ENCODE measurements at places on chromosomes 13 and 19.

GRCh38 chr13:38301236-38301635, 48.4 kb upstream of the UFM1 start:
- DNase-seq = no peak

DNA sequence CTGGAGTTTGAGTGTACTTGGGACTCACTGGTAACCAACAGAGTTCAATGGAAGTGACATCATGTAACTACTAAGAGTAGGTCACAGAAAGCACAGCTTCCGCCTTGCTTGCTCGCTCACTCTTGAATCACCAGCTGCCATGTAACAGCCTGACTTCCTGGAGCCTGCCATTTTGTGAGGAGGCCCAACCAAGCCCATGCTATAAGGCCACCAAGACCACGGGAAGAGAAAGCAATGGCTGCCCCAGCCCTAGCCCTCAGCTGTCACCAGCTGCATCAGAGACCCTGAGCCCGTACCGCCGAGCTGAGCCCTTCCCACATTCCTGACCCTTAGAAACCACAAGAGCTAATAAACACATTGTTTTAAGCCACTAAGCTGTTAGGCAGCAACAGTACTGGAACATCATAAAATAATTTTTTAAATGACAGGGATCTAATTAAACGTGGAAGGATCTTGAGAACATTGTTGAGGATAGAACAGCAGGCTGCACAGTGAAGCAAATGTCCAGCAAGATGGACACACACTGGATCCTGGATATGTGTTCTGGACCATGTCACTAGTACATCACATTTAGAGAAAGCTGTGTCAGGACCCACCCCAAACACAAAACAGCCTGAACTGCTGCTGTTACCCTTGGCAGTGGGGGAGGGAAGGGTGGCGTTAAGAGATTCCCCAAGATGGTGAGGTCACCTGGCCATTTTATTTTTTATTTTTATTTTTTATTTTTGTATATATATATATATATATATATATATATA, 21.7 kb upstream of the LDLR start:
- DNase-seq = no peak

DNA sequence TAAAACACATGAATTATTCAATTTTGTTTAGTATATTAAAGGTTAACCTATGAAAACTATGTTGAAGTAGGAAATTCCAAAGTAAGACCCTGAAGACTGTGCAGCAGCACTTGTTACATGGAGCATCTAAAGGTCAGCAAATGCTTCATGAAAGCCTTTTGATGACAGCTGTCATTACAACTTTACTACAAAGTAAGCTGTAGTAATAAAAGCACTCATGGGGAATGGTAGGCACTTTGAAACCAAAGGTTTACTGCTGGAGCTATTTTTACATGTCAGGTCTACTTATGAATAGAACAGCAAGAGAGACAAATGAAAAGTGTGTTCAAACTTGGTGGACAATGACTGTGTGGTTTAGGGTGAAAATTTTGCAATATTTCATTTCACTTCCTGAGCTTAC, 672.5 kb upstream of the PCDH20 start:
- DNase-seq = no peak

- no peak for DNase-seq
Observed at GRCh38 chr19:39949026-39949747, 14.8 kb upstream of the FCGBP start.

DNA sequence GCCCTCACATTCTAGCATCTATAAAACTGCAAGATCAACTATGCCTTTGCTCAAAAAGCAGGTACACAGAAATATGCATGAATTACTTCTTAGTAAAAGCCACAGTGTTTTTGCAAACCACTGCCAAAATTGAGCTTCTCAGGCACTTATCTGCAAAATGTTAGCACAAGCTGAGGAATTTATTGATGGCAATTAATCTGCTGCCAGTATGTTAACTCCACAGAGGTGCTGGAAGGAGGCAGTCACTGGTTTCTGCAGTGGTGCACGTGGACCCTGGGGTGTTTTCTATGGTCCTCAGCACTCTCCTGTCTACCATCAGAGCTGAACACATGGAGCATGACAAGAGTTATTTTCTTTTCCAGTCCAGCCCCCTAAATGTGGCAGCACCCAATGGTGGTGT, 44.2 kb downstream of the CLDN10 start:
- DNase-seq = no peak

DNA sequence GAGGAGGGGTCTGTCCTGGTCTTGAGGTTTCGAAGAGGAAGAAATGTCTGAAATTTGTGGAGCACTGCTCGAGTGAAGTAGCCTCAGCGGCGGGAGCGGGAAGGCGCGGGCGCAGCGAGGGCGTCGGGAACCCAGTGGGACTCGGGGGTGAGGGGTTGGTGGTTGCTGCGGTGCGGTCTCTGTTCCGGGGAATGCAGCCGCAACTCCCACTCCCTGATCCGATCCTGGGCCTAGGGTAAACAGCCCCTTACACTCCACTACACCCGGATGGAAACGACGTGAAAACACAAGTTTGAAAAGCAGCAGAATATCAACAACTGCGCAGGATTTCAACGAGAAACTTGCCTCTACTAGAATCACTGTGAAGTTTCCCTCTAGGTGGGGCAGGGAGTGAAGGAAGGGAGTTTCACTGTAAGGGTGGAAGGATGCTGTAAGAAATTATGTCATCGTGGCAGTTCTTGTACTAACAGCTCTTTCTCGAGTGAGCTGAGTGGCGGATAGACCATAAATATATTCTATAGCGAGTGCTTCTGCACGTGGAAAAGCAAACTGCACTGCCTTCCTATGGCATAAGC, 2.0 kb upstream of the KLF12 start:
- DNase-seq = peak; percentile 74

- DNase-seq = no peak
Observed at GRCh38 chr13:109906976-109907375, 120.6 kb upstream of the IRS2 start.

DNA sequence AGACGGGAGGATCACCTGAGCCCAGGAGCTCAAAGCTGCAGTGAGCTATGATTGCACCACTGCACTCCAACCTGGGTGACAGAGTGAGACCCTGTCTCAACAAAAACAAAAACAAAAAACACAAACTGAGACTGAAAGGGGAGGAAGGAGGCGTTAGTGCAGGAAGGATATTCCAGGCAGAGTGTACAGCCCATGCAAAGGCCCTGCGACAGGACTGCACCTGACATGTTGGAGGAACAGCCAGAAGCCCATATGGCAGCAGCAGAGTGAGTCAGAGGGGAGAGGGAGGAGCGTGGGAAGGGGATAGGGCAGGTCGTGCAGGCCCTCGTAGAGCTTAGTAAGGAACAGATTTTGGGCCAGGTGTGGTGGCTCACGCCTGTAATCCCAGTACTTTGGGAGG, 3.2 kb downstream of the ZNRF4 start:
- DNase-seq = no peak

GRCh38 chr13:66691149-66691548, 539.0 kb downstream of the PCDH9 start:
- DNase-seq = no peak

DNA sequence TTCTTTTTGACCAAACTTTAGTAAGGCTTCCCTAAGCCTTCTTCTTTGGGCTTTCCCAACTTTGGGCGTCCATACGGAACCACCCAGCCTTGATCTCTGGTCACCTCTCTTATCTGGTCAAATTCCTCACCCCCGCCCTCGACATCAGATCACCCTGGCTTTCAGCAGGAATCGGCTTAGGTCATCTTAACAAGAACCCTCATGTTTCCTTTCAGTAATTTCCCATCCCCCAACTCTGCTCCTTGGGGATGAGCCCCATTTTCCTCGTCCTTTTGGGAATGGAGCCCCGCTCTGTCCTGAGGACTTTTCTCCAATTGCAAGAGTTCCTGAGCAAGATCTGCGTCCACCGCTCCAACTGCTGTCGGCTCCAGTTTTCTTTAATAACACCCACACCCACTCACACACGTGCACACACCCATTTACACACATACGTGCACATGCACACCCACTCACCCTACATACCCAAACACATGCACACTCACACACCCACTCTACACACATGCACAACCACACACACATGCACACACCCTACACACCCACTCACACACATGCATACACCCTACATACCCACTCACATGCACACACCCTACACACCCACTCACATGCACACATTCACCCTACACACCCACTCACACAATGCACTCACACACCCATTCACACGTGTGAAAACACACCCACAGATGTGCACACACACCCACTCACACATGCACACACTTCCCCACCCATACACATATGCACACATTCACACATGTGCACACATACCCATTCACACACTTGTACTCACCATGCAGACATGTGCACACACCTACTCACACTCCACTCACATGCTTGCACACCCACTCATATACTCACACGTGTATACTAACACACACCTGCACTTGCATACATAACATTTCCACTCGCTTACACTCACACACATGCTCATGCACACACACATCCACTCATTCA, 87.0 kb upstream of the TM9SF2 start:
- no peak for DNase-seq

GRCh38 chr13:27442071-27442647, 8.2 kb downstream of the MTIF3 start:
- no peak for DNase-seq

GRCh38 chr13:20404488-20405222, 121.0 kb downstream of the CRYL1 start:
- no peak for DNase-seq

DNA sequence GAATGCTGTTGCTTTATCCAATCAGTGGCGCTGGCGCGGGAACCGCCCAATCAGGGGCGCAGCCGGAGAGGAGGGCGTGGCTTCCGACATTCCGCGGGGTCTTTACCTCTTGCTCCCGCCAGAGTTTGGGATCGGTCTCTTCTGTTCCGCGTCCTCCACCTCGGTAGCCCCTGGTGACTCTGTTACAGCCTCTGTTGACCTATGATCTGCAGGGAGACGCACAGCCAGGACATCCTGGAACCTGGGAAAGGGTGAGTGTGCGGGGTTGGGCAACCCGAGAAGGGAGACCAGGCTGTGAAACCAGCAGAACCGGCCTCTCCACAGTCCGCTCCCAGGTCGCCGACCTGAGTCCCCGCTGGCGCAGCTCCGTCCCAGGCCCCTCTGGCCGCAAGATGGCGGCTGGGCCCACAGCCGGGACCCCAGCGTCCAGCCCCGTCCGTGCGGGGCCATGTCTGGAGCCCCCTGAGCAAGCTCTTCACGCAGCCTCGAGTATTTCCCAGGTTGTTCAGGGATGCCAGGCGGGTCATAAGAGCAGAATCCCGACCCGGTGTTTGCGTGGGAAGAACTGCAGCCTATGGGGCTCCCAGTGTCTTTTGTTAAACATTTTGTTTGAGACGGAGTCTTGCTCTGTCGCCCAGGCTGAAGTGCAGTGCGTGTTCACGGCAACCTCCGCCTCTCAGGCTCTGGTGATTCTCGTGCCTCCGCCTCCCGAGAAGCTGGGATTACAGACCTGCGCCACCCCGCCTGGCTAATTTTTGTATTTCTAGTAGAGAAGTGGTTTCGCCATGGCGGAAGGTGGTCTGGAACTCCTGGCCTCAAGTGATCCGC, 4.4 kb upstream of the ZNF681 start:
- peak; percentile 89 for DNase-seq

- no peak for DNase-seq
Observed at GRCh38 chr19:49348305-49349189, 13.3 kb downstream of the CD37 start.

DNA sequence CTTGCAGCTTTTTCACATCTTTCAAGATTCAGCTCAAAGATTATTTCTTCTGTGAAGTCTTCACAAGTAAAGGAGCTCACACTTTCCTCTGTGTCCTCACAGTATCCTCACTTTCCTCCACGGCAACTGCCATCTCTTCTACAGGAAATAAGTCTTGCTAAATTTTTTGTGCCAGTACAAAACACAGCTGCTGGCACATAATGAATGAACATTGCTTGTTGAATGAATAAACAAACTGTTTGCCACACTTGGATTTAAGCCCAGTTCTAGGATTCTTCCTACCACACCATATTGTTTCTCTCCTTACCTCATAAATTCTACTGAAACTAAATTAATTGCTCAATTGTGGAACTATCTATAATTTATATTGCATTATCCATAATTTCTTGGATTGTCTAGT, 59.5 kb downstream of the RAP2A start:
- no peak for DNase-seq

DNA sequence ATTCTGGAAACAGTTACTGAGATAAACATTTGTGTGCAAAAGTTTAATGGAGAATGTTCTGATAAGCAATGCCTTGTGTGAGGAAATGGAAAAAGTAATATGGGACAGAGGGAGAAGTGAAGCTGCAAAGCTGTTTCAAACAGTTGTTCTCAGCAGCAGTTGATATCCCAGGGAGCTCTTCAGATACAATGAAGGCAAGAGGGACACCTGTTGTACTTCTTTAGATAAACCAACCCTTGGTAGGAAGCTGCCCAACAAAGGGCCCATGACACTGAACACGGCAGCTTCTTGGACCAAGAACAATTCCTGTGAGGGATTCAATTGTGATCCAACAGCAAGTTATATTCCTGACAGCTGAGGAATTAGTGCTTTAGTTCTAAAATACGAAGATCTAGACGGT, 894.3 kb upstream of the PCDH20 start:
- DNase-seq = no peak

DNA sequence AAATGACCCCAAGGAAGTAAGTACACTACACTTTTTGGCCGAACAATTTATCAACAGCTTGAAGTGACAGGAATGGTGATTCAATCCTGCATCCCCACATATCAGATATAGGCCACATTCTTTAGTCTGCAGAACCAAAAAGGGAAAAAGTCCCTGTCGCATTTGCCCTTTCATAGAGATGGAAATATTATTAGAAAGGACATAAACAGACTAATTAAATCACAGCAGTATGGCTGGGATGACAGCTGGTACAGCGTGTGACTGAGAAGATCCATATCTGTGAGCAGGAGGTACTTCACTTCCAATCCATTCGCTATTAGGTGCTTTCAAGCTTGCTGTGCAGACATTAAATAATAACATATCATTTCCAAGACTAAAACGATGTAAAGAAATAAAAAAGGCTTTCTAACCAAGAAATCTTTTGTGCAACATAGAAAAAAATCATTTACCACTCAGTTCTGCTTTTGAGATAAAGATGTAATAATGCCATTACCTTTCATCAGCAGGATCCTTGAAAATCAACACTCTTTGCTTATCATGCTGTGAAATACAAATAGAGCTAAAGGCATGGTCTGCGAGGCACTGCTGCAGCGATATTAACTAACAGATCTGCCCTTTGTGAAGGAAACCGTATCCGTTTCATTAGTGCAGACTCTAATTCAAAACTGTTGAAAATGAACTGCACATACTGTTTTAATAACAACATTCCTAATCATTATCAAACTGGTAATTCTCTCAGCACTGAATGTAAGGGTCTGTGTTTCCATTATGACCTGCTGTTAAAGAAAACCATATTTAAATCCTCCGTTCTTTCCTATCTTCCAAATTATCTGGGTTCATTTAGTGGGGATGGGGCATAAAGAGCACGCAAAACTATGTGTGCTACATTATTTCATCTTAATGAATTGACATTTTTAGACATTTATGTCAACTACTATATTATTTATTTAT, 245.6 kb downstream of the DACH1 start:
- no peak for DNase-seq

- no peak for DNase-seq
Observed at GRCh38 chr19:16436780-16437332, 34.9 kb downstream of the EPS15L1 start.

- no peak for DNase-seq
Observed at GRCh38 chr13:73599232-73600128, 534.7 kb downstream of the KLF12 start.

Measured in right hindlimb (tissue), 1 donor.